ENCODE measurements at places on chromosomes 16 and 17.

- peak; percentile 59 for DNase-seq
Measured at GRCh38 chr17:66580184-66580955, 254.5 kb upstream of the CACNG5 start.

- DNase-seq: peak; percentile 76
Measured at GRCh38 chr16:4015275-4016004, 100.8 kb downstream of the ADCY9 start.

DNA sequence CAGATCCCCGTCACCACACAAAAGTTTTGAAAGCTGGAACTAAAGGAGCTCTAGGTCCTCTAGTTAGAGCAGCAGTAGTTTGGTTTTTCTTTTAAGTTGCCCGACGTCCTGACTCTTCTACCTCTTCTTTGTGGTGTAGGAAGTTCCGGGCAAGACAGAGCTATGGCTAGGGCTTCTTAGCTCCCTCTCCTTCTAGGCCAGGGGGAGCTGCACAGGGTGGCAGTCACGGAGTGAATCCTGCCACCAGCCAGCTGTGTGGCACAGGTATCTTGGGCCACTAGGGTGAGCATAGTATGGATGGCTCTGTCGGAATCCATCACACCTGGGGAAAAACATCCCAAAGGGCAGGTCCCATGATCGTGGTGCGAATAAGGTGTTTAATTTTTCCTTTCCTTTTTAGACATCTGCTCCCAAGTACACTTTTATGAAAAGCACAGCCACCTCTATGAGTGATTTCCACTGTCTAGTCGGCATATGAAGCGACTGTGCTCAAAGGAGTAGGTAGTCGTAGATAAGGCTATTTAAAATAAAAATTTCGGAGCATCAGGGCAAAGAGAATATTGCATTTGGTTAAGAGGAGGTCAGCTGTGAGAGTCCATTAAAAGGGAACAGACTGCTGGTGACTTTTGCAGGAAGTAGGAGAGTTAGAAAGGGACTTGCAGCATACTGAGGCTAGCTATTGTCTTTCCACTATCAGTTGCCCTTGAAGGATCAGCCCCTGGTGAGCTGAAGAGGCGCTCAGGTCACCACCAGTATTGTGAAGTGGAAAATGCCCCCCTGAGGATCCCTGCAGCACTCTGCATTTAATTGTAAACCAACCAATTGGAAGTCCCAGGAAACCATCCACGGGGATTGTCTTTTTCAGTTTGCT, 2.1 kb downstream of the PRKCA start:
- DNase-seq: no peak

DNA sequence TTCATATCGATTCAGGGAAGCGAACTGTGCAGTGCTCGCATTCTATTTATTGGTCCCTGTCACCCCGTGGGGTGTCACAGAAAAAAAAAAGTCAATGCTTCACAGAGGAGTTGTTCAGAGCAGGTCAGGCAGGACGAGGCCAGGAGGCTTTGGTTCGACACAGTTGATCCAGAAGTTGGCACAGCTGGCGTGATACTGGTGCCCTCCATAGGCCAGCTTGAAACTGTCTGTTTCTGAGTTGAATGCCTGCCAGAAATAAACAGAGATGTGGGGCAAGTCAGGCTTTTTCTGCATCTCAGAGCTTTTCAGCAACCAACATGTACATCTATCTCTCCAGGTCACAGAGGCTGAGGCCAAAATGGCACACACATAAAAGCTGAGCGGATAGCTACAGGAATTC, 29.1 kb downstream of the DUSP14 start:
- DNase-seq: peak; percentile 34

DNA sequence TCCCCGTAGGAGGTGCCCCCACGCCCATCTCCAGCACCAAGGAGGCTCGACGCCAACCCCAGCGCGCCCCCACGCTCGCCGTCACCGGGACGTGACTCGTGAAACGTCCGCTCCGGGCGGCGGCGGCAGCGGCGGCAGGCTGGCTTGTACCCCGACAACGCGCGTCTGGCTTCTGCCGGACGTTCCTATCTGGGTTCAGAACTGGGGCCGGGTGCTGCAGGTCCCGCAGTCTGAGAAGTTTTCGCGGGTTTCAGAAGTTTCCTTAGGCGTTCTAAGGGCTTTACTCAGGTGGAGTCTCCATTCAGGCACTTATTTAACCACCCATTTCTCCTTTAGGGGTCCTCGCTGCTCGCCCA, 672 bp upstream of the ALKBH5 start:
- DNase-seq: no peak

- DNase-seq: no peak
Measured at GRCh38 chr17:77872199-77872598, 86.3 kb upstream of the TNRC6C start.

GRCh38 chr17:13958773-13959172, 110.5 kb upstream of the COX10 start:
- no peak for DNase-seq

GRCh38 chr17:48451489-48451888, 21.5 kb upstream of the SKAP1 start:
- DNase-seq: no peak

GRCh38 chr17:46115699-46116098, 77.5 kb downstream of the KANSL1 start:
- peak; percentile 54 for DNase-seq

- no peak for DNase-seq
Measured at GRCh38 chr16:9212621-9213020, 121.2 kb downstream of the HAPSTR1 start.

GRCh38 chr17:29742210-29742513, 119.5 kb upstream of the CORO6 start:
- no peak for DNase-seq

- DNase-seq: no peak
Measured at GRCh38 chr16:68642047-68642435, 3.1 kb upstream of the CDH3 start.

- no peak for DNase-seq
Measured at GRCh38 chr17:32625971-32626370, 139.2 kb downstream of the CDK5R1 start.

DNA sequence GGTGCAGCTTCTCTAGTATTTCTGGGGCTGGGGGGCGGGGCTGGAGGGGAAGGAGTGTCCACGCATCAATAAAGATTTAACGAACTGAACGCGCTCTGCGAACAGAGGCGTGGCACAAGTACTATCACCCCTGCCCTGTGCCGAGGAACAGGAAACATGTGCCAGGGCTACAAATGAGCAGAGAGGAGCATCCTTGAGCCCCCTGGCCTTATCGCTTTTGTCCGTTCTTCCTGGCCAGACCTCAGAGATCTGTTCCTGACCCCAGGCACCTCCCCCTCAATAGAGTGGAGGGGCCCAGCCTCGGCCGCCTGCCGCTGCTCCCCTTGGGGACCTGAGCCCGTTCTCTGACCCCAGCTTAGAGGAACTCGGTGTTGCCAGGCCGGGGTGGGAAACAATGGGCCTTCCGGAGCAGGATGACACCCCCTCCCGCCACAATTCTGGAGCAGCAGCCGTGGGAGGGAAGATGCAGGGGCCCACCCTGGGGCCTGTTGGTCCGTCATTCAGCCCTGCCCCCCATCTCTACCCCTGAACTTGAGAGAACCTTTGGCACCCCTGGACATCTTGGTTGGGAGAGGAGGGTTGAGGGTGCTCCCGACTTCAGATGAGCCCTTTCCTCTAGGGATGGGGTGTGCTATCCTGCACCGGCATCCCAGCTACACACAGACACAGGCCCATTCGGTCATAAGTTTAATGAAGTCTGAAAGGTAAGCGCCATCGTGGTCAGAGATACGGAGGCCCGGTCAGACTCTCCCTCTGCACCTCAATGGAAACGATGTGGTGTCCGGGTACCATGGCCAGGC, 1.1 kb downstream of the NAA38 start:
- DNase-seq: peak; percentile 62

GRCh38 chr16:14449334-14449733, 180.7 kb downstream of the PARN start:
- peak; percentile 40 for DNase-seq

DNA sequence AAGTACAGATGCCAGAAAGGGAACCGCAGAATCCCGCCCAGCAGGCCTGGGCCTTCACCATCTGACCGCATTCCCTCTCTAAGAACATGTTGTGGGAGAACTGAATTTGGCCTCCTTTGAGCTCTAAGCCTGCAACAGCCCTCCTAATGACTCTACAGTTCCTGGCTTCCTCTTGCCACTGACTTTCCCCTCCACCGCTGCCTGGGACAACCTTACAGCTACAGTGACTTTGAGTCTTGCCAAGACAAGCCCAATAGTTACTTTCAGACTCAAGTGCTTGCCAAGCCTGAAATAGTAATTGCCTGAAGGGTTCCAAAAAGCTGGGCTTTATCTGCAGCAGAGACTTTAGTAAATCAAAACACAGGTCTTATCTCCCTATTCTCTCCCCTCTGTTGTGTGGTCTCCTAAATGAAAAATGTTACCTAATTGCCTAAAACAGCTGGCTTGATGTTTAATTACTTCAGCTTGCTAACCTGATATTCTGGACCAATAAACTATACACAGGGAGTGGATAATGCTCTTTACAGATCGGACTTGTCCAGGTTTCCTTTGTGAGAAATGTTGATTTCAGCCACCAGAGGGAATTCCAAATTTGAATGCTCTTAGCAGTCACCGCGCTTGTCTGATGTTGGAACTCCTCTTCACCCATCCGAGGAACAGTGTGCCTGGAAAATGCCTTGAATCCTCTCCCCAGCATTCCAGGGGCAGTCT, 85.1 kb upstream of the TBX2 start:
- DNase-seq: peak; percentile 90

DNA sequence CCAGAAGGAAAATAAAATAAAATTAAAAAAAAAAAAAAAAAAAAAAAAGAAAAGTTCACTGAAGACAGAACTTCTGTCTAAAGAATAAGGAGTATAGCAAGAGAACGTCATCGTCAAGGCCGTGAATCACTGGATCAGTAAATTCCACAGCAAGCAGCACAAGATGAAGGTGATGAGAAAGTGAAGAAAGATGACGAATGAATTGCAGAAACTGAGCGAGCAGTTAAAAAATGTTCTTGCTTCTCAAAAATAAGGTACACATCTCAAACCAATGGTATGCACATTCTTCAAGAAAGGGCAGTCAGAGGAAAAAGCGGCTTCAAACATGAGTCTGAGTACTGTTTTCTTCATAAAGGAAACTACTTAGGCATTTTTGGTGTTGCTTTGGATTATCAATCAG, 104.7 kb downstream of the SMG6 start:
- peak; percentile 97 for DNase-seq

GRCh38 chr16:56477096-56477878, 25.9 kb downstream of the OGFOD1 start:
- DNase-seq: peak; percentile 95

GRCh38 chr16:83776944-83777343, 30.8 kb upstream of the HSBP1 start:
- no peak for DNase-seq

- no peak for DNase-seq
Measured at GRCh38 chr17:67290711-67291291, 45.8 kb upstream of the HELZ start.

DNA sequence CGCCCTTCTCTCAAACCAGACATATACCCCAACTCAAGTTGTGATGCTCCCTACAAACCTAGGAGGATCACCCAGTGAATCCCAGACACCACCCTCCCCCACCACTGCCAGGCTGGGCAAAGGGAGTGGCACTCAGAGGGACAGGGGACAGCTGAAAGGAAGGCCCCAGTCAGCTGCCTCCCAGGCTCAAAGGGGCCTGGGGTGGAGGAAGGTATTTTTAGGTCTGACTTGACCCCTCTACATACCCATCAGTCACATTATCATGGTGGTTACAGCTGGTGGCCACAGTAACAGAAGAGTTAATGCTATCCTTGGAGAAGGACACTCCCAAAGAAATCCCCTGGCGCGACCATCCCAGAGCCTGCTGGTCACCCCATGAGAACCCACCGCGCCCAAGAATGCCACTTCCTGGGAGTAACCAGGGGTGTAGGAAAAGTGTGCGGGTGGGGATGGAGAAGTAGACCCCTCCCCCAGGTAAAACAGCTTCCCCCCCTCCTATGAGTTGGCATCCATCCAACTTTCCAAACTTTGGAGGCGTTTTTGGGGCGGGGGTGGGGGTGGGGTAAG, 1.1 kb downstream of the CACNB1 start:
- no peak for DNase-seq

- DNase-seq: no peak
Measured at GRCh38 chr16:27899736-27900135, 163.8 kb downstream of the GSG1L start.

All from amniotic epithelial cell (primary cell).